Tibial artery (tissue), 4 donors: ENCODE measurements at places on chromosomes 6 and 20.
A peak's percentile ranks its signal among the peaks of the same experiment; 100 is the strongest.

DNA sequence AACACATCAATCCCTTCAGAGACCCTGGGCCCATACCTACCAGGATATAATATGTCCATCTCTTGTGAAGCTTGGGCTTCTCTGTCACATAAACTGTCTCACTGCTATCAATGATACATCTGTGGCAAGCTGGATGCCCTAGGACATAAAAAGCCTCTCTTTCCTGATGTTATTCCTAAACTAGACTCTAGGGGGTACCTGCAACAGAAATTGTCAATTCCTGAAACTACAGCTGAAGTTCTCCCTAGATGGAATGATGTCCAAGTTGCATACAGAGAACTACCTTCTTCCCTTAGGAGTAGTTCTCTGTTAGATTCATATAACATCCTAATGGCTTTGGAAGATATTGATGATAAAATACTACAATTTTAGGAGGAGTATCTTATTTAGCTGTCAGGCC lies 35.8 kb downstream of the TBX18 start:
- DNase-seq = no peak

- DNase-seq = no peak
Measured at GRCh38 chr6:17417817-17418216, 24.4 kb downstream of the CAP2 start.

GRCh38 chr6:106975738-106976064 lies 1.2 kb upstream of the CD24 start:
- no peak for DNase-seq

GRCh38 chr20:47191074-47191673 lies 165.3 kb downstream of the ZMYND8 start:
- no peak for DNase-seq

DNA sequence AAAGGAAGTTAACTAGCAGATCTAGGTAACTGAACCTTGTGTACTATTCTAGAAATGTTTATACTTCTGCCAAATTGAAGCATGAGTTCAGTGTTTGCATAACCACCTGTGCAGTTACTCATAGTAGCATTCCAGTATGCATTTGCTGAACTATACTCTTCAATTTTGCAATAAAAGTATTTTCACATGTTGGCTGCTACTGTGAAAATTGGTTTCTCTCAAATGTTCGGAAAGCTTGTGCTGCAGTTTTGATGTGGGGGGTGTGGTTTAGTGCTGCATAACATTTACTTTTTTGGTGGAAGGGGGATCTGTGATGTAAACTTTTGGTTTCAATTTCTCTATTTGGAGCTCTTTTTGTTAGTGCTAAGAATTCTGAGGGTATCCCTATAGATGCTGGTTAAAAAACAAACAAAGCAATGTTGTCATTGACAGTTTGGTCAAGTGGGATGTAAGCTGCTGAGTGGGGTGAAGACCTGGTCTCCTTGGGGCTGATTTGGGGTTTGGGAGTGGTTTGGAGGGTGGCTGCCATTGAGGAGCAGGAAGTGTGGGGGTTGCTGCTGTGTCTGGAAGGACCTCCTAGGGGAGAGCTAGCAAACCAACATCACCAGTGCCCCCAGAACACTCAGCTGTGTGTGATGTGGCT lies 87.8 kb downstream of the CARMIL1 start:
- DNase-seq = no peak

DNA sequence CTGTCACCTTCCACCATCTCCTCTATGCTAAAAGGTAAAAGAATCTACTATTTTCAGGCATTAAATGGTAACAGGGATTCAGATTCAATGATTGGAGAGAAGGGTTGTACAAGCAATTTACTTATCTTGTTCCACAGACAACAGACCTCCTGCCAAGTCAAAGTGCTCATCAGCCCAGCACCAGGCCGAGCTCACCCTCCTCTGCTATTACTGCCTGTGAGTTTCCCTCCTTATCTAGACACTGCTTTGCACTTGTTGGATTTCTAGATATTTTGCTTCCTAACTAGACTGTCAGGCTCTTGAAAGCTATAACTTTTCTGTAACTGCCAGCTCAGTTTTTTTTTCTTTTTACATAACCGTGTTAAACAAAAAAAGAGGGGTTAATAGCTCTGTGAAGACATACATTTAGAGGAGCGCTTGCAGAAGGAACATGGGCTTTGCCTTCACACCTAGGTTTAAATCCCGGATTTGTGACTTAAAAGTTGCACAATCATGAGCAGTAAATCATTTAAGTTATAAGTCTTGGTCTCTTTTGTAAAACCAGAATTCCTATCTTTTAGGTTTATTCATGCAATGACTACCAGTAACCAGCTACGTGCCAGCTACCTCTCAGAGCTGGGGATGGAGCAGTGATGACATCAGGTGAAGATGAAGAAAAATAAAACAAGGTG lies 1.1 kb upstream of the FAM162B start:
- DNase-seq = no peak

- DNase-seq = no peak
Measured at GRCh38 chr6:135004399-135004798, 50.2 kb downstream of the HBS1L start.

- no peak for DNase-seq
Measured at GRCh38 chr6:3318821-3319540, 60.2 kb downstream of the PSMG4 start.

DNA sequence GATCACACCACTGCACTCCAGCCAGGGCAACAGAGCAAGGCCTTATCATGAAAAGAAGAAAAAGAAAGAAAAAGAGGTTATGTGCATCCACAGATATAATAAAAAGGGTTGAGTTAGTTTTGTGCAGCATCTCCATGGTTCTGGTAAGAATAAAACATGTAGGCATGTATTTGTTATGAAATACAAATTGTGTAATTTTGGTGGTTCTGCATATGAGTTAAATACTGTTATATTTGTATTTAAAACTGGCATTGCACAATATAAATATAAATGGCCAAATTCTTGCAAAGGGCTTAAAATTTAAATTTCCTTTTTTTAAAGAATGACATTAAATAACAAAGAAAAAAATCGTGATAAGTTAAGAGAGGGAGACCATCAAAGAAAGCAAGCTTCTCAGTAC lies 159.1 kb upstream of the PREP start:
- no peak for DNase-seq

DNA sequence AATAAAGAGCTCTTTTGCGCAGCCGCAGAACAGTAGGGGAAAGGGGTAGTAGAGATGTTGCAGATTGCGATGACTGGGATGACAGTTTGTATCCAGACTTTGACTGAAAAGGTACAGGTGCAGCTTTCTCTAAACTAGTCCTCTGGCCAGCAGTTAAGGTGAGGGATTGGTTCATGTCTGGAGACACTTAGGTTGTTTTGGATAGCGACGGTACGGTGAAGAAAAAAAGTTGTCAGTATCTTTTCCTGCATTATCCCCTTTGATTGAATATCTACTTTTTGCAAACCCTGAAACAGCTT lies 537 bp downstream of the PRR3 start:
- DNase-seq = no peak

- no peak for DNase-seq
Measured at GRCh38 chr6:108868647-108869046, 20.4 kb downstream of the ARMC2 start.

DNA sequence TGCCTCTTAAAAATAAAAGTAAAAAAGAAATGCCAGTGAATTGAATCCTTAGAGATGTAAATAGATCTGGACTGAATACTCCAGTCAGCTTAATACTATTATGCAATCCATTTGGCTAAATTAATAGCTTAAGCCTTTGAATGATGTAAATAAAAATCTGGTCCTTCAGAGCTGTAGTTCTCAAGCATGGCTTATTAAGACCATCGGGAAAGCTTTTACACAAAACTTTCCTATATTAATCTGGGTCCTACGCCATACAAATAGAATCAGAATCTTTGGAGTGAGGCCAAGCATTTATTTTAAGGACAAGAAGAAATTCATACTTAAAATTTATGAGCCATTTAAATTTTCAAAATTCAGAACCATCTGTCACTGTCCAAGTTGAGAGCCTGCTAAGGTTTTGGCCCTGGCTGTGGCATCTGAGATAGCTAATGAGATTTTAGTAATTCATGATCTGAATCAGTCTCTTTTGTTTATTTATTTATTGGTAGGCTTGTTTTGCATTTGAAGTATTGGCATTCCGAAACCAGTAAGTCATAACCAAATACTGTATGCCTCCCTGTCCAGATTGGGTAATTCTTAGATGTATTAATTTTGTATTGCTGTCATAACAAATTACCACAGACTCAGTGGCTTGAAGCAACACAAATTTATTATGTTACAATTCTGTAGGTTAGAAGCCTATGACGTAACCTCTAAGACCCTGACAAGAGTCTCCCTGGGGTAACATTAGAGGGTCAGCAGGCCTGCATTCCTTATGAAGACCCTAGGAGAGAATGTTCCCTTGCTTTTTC lies 228.1 kb upstream of the RAB32 start:
- DNase-seq = no peak

DNA sequence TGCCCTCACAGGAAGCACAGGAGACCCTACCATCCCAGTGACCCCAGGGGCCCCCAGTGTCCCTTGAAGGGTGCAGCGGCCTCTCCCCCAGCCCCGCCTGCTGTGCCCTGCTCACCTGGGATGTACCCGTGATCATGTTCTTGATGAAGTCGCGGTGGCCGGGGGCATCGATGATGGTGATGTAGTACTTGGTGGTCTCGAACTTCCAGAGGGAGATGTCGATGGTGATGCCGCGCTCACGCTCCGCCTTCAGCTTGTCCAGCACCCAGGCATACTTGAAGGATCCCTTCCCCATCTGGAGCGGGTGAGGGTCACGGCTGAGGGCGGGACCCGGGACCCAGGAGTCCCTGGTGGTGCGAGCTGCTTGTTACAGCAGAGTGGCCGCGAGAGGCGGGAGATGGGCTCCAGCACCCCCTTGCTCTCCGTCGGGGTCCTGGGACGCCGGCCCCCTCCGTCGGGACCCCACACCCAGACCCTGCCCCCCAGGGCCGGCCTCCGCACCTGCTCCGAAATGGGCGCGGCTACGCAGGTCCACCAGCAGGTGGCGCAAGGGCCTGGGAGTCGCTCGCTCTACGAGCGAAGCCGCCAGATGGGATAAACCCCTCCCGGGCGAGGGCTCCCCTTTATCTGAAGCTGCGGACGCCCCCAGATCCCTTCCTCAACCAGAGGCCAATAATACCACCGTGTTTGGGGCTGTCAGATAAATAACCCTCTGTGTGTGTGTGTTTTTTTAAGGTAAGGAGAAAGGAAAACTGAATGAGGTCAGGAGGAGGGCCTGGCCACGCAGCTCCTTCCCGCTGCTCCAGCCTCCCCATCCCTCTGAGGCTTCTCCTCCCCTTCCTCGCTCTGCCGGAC lies 2.9 kb downstream of the EEF1A2 start:
- DNase-seq = no peak

DNA sequence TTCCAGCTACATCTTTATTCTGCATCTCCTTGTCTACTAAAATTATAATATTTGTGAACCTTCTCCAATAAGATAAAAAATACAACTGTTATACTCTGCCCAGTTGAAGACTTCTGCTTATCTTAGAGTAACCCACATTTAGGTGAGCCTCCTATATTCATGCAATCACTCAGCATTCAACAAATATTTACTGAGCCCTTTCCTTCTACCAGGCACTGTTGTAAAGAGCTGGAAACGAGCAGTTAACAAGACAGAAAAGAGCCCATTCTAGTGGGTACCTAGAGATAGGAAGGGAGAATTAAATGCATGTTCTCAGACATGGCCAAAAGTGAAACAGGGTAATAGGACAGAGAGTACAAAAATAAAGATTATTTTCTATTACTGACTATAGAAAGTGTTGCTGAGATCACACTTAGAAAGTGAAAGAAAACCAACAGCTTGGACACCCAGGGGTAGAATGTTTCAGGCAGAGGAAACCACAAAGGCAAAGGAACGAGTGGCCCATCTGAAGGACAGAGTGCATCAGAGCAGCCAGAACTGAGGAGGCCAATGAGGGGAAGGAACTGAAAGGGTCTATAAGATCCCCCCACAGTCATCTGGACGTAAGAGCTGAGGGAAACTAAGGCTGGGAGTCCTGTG lies 50.8 kb upstream of the SMLR1 start:
- no peak for DNase-seq

- no peak for DNase-seq
Measured at GRCh38 chr6:157455731-157456523, 74.9 kb downstream of the ZDHHC14 start.

GRCh38 chr6:158445426-158446085 lies 114.3 kb upstream of the TMEM181 start:
- no peak for DNase-seq

DNA sequence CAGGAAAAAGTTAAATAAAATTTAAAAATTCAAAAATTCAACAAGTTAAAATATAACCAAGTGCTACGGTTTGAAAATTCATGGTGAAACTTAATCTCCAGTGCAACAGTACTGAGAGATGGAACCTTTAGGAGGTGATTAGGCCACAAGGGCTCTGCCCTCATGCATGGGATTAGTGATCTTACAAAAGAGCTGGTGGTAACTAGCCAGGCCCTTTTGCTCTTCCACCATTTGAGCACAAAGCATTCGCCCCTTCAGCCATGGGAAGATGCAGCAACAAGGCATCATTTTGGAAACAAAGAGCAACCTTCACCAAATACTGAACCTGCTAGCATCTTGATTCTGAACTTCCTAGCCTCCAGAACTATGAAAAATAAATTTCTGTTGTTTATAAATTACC lies 80.9 kb downstream of the RNGTT start:
- no peak for DNase-seq

GRCh38 chr20:362271-363254 lies 15.7 kb downstream of the NRSN2 start:
- peak; percentile 88 for DNase-seq

DNA sequence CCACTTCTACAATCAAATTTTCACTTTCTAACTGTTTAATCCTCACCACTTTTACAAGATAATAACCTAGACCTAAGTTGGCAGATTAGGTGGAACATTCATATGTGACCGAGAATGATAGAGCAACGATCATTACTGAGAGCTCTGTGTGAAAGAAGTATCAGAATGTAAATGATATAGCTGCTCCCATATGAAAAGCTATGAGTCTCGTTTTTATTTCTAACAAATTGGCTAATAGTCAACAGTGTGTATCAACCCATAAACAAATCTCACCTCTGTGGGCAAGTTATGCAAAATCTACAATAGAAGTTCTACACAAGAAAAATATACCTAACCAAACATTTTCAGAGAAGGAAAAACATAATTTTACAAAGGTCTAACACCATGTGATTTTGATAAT lies 3.7 kb downstream of the LGSN start:
- no peak for DNase-seq

DNA sequence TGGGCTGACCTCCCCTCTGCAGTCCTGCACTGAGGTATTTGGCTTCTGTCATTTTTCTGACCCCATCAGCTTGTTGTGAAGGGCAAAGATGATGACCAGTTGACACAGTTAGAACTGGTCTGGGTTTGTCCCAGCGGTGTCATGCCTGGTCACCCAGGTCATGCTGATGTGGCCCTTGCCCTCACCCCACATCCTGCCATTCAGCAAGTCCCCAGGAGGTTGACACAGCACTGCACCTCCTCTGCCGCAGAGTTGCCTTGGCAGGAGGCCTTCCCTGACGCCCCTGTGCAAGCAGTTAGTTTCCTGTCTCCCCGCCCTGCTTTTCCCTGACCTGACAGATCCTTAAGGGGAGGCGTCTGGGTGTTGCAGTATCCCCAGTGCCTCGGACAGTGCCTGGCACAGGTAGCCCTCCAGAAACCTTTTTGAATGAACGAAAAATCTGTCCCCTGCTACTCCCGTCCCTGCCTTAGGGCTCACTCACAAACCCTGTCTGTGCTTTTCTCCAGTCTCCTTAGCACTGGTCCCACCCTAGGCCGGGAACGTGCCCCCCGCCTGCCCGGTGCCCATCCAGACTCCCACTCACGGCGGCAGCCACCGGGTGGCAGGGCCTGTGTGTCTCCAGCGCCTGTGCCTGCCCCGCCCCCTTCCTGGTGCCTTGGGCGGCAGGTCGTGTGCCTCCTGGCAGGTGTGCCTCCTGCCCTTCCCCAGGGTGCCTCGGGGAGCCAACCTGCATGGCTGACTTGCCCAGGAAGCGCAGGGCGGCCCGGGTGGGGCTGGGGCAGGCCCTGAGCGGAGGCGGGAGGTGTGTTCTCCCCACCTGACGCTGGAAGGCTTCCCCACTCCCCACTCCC lies 146.3 kb upstream of the RNF24 start:
- no peak for DNase-seq
